ENCODE measurements at places on chromosomes 5 and 9.

DNA sequence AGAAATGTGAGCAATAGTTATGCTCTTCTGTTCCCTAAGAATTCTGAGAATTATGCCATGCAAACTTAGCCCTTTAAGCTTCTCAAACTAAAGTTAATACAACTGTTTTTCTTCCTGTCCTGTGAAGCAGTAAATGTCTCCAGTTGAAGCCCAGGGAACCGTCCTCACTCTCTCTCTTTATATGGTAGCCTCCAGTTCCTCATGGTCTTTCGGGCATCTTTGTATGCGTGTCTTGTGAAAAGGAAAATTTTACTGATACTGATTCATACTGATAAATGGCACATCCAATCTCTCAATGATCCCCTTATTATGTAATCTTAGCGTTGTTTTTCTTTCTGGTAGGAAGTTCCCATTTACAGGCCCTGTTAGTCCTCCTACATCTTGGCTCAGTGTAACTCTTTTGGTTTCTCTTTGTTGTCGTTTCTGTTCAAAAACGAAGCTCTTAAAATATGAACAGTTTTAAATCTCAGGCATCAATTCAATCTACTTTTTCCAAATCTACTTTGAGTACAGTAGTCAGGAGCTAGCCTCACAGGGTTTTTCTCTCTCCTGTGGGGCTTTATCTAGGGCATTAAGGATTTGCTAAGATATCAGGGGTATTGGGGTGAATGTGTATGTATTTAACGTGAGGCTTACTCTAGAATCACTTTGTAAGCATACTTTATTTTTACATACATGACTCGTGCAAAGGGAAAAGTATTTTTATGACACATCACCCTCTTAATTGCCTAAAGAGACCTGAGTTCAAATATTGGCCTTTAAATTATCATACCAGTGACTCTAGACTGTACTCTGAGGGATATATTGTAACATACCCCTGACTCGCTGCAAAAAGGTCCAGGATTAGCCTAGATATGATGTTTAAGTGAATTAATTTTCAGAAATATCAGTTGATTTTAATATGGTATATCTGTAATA, 258.0 kb downstream of the NR3C1 start:
- DNase-seq: no peak

GRCh38 chr9:129987941-129988340, 55.0 kb downstream of the FNBP1 start:
- DNase-seq: no peak

GRCh38 chr5:139027150-139027549, 152.0 kb upstream of the LRRTM2 start:
- no peak for DNase-seq

DNA sequence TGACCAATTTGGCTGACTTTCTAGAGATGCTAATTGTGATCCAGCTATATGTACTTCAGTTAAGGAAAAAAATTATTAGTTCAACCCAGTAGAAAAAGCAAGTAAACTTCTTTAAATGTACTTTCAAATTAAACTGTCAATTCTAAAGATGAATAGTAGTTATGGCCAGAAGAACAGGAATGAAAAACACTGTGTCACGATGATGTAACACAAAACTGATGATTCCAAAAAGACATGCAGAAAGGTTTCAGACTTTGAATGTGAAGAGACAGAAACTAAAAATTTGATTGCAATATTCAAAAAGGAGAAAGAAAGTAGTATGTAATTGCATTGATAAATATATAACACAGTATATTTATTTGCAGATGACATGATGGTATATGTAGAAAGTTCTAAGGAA, 127.3 kb upstream of the NR4A3 start:
- no peak for DNase-seq

GRCh38 chr5:135232958-135233357, 166.1 kb downstream of the MACROH2A1 start:
- no peak for DNase-seq

GRCh38 chr9:36950389-36950788, 83.7 kb downstream of the PAX5 start:
- no peak for DNase-seq

DNA sequence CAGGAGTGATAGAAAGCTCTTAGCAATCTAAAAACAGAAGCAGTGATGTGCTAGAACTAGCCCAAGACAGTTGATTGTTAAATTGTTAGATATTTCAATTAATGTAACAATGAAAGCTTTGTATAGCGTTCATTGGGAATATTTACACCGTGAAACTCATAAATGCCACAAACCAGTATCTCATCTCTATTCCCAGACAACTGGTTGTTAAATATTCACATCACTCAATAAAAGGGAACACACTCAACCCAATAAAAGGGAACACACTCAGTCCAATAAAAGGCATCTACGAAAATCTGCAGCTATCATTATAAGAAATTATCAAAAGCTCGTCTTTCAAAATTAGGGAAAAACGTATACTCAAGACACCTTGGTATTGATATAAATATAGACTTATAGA, 270.9 kb downstream of the CYLC2 start:
- DNase-seq: no peak

- no peak for DNase-seq
Observed at GRCh38 chr9:123121457-123121856, 88.0 kb downstream of the GPR21 start.

DNA sequence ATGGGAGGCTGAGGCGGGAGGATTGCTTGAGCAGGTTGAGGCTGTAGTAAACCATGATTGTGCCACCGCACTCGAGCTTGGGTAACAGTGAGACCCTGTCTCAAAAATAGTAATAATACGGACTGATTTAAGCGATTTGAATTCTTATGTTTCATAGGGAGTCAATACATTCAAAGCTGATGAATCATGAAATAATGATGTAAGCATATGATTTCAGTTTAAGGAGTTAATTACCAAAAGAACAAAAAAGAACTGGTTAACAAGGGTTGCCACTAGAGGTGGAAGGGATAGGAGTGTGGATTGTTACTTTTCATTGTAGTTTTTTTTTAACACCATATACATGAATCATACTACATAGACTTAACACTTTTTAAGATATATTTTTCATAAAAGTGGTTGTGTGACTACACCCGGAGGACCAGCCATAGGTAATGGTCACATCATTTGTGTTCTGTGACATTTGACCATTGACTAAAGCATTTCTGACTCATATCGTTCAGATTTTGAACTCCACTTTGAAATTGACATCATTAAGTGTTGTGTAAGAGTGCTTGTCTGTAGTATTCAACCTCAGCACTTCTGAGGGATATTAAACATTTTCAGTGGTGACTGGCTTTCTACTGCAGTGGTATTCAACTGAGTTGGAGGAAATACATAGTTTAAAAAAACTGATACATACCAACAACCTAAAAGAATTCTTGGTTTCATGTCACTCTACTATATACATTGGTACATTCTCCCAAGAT, 7.0 kb downstream of the TRMT10B start:
- no peak for DNase-seq

DNA sequence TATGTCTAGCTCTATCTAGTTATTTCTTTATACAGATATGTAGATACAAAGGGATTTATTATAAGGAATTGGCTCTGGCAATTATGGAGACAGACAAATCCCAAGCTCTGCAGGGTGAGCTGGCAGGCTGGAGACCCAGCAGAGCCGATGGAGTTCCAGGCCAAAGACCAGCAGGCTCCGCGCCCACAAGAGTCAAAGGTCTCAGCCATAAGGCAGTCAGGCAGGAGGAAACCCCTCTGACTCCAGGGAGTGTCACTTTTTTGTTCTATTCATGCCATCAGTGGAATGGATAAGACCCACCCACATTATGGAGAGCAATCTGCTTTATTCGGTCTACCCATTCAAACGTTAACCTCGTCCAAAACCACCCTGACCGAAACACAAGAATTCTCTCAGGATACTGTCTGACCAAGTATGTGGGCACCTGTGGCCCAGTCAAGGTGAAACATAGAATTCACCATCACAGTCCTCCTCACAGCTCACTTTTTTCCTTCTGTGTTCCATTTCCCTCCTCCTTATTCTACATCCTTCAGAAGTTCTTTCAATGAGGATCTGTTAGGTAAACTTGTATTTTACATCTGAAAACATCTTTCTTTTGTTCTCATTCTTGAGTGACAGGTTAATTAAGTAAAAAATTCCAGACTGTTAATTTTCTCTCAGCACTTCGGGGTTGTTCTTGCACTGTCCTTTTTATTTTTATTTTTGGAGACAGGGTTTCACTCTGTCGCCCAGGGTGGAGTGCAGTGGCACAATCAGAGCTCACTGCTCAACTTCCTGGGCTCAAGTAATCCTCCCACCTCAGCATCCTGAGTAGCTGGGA, 21.2 kb downstream of the RNF130 start:
- DNase-seq: no peak

DNA sequence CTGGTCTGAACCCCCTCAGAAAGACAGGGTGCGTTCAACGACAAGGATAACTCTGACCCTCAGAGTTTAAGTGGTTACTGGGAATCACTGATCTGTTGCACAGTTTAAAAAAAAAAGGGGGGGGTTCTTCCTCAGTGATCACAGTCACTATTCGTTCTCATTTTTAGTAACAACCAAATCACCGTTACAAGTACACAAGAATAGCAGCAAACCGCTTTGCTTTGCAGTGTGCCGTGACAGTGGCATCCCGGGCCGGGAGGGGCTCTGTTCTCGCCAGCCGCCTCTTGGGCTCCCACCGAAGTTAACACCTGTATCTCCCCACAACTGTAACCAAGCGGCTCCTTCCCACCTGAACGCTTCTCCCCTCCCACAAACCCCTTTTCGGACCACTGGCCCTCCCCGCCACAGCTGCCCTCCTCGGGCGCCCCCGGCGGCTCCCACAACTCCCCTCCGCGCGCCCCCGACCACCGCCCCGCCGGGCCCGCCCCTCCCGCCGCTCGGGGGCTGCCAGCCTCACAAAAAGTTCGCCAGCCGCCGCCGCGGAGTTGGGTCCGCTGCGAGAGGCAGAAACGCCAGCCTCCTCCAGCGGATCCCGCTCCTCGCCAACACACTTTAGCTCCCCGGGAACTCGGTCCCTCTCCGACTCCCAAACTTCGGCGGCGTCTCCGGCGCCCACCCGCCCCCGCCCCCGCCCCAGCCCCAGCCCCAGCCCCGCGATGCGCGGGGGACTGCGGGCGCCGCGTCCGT, 1.2 kb downstream of the SSBP2 start:
- DNase-seq: peak; percentile 28

All from activated CD4-positive, alpha-beta T cell treated with anti-CD3 and anti-CD28 coated beads for 24 hours (primary cell).